ENCODE measurements at places on chromosomes 3 and 15.

- no peak for DNase-seq
Observed at GRCh38 chr15:59558851-59559250, 52.7 kb upstream of the GCNT3 start.

DNA sequence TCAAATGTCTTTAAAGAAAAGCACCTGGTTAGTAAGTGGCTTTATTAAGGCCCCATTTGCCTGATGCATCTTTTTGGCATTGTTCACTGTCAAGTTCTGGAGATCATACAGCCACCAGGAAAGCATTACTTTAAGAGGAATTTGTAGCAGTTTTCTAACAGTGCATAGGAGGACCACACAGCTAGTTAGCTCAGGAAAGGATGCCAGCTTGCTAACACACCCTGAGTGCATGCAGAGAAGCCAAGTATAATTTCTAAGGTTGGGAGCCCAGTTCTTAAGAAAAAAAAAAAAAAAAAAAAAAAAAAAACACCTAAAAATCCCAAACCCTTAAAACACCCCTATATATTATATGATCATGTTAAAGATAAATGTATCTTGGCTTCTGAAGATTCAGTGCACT is 102.0 kb upstream of the FEZF2 start:
- DNase-seq = no peak

- no peak for DNase-seq
Observed at GRCh38 chr3:33971055-33971454, 172.6 kb downstream of the PDCD6IP start.

DNA sequence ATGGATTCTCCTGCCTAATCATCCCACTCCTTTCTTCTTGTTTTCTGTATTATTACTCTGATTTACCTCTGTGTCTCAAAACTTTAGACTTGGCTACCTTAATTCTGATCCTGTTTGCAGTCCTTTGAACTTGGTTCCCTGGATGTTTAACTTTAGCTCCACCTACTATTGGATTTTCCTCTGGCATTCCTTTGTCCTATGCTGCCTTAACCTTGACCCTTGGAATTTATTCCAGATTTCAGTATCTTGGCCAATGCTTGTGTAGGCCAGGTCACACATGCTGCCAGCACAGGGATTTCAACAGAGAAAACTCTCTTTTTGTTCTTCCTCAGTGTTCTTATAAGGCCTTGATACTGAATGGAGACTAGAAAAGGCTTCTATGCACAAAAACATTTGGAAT is 65.0 kb upstream of the DNAJC19 start:
- no peak for DNase-seq

GRCh38 chr3:129196601-129197000 is 12.9 kb upstream of the CNBP start:
- no peak for DNase-seq

GRCh38 chr15:51367322-51367976 is 26.0 kb downstream of the GLDN start:
- DNase-seq = no peak

DNA sequence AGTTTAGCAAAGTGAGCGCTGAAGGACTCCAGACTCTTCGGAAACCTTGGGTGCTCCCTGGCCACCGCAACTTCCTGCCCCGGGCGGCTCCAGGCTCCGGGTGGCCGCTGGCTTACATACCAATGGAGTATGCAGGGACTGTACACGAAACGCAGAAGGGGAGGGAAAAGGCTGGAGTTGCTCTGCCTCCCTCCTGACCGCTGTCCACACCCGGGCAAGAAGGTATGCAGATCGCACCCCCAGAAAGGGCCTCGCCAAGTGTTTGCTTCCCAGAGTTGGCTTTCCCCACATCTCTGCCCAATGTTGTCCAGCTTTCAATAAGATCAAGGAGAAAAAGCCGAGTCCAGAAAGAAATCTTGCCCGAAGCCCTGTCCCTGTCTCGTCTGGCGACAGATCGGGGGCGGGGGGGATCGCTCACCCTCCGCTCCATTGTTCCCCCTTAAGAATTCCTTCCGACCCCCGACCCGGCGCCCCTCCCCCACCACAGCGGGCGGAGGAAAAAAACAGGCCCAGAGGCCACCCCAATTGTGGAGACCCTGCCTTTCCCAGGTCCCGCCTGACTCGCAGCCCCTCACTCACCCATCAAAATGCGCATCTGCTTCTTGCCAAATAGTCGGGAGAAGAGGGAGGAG is 533 bp downstream of the ARF4 start:
- DNase-seq = peak; percentile 38

GRCh38 chr15:57335719-57336118 is 40.6 kb upstream of the CGNL1 start:
- no peak for DNase-seq

GRCh38 chr15:86830304-86830703 is 750.6 kb downstream of the AGBL1 start:
- no peak for DNase-seq

GRCh38 chr3:141648055-141648910 is 89.8 kb upstream of the RNF7 start:
- DNase-seq = no peak

- no peak for DNase-seq
Observed at GRCh38 chr3:156360083-156360482, 194.8 kb downstream of the SSR3 start.

DNA sequence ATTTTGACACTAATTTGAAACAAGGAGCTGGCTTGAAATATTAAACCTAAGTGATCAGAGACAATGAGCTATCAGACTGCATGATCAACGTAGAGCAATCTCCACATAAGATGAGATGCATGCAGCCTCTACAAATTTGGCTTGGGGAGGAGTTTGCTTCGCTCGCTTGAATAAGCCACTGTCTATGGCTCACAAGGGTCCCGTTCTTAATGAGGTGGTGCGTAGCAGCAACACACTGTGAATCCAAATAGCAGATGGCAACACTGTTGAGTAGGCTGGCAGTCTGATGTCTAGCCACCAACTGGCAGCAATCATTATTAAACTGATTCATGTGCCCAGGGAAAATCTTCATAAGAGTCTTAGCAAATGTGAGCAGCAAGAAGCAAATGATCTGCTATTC is 125.4 kb upstream of the CCDC54 start:
- no peak for DNase-seq

GRCh38 chr3:54240-54639 is 142.3 kb upstream of the CHL1 start:
- DNase-seq = no peak

- no peak for DNase-seq
Observed at GRCh38 chr3:22383285-22383684, 632.3 kb upstream of the ZNF385D start.

- no peak for DNase-seq
Observed at GRCh38 chr3:184599143-184599542, 37.6 kb downstream of the EPHB3 start.

- no peak for DNase-seq
Observed at GRCh38 chr3:49170744-49171118, 667 bp upstream of the KLHDC8B start.

DNA sequence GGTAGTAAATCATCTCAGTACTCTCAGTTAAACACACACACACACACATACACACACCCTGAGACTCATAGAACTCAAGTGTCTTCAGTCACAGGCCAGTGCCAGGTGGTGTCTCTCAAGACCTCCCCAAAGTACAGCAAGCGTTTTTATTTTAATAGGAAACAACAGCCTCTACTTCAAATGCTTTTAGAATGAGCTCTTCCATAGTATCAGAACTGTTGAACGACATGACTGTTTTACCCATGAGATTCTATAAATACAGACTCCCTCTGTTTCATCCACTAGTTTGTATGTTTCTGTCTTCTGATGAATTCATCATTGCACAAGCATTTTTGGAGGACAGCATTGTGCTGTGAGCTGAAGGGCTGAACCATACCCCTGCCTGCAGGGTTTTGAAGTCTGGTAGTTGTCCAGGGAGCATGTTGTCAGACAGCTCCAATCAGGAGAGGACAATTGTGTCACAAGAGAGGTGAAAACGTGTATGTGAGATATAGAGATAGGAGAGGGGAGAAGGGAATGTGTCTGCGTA is 201.0 kb upstream of the BCL6 start:
- no peak for DNase-seq

DNA sequence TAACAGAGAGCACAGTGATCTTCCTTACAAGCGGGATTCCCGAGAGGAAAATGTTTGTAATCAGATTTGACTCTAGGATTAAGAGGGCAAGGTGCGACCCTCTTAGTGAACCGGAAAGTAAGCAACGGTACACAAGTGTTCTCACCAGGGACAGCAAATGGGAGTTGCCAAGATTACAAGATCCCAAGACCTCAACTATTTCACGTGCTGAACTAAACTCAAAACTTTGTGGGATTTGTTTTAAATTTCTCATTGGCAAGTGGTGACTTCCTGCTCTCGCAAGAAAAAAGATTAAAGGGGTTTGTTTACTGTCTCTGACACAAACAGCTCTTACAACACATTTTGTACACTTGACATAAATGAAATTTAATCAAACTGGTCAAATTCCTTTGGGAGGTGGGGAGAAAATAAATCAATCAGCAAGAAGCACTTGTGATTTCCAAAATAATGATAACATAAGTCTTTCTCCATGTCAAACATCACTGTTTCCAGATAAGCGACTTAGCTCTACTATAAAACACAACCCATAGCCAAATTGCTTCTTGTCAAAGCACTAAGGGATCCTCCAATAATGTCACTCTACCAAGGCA is 2.2 kb upstream of the PGPEP1L start:
- no peak for DNase-seq

DNA sequence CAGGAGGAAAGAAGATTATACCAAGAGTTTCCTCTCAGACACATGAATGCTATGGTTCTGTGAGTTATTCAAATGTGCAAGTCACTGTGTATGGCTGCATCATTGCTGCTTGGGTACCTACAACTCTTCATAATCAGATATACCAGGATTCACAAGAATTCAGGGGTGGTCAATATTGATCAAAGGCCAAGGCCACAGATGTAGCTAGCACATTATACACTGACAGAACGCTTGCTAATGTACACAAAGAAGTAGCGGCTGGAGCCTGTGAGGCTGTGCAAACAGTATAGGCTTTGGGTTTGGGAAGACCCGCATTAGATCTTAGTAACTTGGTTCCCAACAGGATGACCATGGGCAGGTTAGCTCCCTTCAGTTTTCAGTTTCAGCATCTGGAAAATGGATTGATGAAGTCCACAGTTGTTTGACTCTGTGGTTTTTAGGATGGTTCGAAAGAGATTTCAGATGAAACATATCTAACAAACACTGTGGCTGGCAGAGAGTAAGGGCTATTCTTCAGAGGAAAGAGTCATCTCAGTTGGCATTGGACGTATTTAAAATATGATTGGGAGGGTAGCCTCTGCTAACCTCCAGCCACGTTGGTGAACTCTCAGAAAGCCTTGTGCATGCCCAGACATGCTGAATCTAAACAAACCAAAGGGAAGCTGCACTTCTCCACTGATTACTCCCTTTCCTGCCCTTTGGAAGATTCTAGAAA is 748.7 kb upstream of the CFAP20DC start:
- no peak for DNase-seq

DNA sequence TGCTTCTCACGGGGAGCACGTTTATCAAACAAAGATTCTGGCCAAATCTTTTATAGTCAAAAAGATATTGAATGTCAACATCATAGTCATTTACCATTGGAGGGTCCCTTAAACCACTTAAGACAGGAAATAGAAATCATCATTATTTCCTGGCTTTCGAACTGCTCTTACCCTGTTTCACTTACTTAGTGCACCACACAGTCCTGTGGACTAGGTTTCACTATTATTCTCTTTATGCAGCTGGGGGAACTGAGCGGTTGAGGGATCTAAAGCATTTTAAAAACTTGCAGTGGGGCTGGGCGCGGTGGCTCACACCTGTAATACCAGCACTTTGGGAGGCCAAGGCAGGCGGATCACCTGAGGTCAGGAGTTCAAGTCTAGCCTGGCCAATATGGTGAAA is 13.7 kb upstream of the TPRG1 start:
- no peak for DNase-seq

DNA sequence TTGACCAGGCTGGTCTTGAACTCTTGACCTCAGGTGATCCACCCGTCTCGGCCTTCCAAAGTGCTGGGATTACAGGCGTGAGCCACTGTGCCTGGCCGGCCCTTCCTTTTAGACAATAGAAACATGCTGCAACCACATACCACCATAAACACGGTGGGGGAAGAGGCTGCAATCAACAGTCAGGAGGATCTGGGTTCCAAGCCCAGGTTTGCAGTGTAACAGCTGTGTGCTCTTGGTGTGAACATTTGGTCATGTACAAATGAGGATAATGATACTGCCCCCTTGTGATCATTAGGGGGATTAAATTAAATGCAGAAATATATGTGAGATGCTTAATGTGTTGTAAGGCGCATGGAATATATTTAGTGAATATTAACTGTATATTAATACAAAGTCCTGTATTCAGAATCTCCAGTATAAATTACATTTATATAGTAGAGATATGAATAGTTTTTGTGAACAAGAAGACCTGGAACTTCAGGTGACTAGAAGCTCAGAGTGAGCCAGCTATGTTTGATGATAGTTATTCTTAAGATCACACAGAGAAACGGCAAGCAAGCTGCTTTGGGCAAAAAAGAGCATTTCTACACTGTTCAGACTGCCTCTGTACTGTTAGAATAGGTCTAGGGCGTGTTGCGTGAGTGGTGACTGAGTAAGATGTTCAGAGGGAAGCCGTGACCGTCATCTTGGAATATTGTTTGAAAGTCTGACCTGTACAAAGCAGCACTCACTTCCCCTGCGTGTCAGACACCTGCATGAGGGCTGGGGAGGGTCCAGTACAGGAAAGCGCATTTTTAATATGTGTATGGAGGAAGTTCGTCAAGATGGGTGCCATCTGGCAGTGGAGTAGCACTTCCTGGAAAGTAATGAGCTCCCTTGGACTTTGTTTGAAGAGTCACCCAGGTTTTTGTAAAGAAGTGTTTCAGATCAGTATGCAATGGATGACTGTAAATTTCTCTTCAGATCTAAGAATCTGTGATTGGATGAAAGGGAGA is 125.8 kb downstream of the PGPEP1L start:
- DNase-seq = no peak

- DNase-seq = no peak
Observed at GRCh38 chr3:13002398-13003124, 70.7 kb downstream of the IQSEC1 start.

- no peak for DNase-seq
Observed at GRCh38 chr3:101120039-101120438, 126.8 kb upstream of the ABI3BP start.

GRCh38 chr3:36259580-36259979 is 120.7 kb upstream of the STAC start:
- DNase-seq = no peak

- DNase-seq = no peak
Observed at GRCh38 chr3:46979958-46980497, 562 bp downstream of the NBEAL2 start.

DNA sequence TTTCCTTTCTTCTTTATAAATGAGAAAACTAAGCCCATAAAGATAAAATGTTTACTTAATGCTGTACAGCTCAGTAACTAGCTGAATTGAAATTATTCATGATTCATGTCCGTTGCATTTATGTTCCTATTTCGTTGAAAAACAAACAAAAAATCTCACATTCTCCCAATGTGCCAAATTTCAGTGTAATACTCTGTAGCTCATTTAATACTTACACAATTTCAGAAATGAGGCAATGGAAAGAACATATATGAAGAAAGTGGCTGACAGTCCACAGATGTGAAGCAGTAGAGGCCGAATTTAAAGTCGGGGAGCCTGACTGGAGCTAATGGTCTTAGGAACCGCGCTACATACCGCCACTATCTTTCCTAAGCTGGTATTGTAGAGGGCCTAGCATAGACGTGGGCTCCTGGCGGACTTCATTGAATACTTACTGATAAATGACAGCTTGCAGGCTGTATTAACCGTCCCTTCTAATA is 651 bp downstream of the PLSCR2 start:
- no peak for DNase-seq

GRCh38 chr3:161859865-161860450 is 363.4 kb downstream of the OTOL1 start:
- DNase-seq = no peak

GRCh38 chr3:28019740-28020139 is 221.7 kb upstream of the CMC1 start:
- no peak for DNase-seq

All from stimulated activated CD8-positive, alpha-beta memory T cell treated with anti-CD3 and anti-CD28 coated beads, Interleukin-2, amount 100 ng/mL, for 1 hour (primary cell).